NCI-H2081 (cell line): ENCODE measurements at places on chromosomes 12 and 14.

DNA sequence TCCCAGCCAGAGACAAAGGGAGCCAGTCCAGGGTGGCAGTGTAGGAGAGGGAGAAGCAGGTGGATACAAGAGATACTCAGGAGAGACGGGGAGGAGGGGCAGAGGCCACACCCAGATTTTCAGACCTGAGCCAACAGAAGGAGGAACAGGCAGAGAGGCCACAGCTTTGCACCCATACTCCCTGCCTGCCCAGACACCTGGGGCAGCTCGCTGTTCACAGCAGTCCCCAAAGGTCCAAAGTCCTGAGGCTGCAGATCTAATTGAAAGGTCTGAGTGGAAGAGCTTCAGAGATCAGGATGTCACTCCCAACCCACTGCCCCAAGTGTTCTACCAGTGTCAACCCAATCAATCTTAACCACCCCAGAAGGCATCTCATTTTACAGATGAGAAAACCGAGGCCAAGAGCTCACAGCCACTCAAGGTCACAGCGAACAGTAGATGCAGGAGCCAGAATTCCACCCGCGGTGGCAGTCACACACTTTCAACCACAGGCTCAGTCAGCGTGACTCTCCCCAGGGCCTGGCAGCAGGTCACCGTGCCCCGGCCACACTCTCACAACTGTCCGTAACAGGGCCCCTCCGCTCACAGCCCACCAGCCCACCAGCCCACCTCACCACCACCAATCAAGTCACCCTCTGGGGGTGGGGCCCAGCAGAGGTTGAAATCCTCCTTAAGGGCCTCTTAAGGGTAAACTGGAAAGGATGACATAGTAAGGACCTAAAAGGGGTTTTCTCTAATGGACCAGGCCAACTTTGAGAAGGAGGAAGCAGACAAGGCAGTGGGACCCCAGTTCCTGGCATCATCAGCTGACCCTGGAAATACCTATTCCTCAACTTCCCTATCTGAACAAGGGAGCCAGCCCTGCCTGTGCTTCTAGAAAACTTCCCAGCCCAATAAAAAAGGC lies 33.3 kb downstream of the ACTN1 start:
- no peak for DNase-seq

DNA sequence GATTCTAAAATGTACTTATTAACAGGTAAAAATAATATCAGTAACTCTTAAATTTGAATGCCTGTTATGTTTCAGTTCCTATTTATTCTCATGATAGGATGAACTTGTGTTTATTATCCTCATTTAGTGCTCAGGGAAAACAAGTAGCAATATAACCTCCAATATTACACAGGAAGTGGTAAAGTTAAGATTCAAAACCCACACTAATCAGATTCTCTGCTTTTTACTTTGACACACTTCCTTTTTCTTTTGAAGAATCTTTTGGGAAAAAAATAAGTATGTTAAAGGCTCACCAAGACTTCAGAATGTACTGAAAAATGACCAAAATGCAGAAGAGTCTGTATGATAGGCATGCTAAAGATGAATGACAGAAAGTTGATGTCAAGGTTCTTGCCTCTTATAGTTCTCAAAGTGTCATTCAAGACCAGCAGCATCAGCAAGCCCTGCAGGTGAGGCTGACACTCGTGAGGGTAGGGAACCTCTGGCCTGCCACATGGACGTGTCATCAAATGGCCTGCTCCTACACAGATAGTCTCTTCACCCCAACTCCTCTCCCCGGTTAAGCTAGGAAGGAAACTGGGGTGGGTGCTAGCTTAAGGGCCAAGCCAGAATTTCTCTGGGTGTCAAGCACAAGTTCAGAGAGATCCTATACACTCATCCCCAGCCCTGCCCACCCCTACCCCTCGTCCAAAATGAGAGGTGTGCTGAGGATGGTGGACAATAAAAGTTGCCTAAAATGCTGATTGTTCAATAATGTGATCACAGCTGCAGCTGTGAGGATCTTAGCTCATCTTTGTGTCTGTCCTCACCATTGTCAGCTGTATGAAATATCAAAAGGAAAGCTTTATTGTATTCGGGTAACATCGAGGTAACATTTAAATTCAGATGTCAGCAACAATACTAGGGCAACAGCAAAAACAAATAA lies 6.3 kb downstream of the TBPL2 start:
- no peak for DNase-seq

GRCh38 chr12:9276990-9277389 lies 68.8 kb upstream of the PZP start:
- no peak for DNase-seq

DNA sequence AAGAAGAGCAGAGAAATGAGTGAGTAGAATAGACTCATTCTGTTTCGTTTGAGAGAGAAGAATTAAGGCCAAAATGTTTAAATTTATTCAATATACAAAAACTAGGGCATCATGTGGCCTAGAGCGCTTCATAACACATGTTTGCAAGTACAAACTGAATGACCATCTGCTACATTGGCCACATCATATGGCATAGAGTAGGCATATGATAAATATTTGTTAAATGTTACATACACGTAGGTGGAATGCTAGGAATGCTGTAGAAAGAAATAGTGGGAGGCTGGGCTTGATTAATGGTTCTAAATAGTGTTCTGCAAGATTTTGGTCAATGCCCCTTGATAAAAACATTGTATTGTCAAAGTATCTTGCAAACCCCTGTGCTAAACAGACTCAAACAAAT lies 10.8 kb downstream of the MGP start:
- DNase-seq = no peak

GRCh38 chr14:104398656-104399055 lies 180.9 kb upstream of the C14orf180 start:
- no peak for DNase-seq

- no peak for DNase-seq
These were observed 2.1 kb upstream of the GPR132 start for GRCh38 chr14:105067140-105067968.

DNA sequence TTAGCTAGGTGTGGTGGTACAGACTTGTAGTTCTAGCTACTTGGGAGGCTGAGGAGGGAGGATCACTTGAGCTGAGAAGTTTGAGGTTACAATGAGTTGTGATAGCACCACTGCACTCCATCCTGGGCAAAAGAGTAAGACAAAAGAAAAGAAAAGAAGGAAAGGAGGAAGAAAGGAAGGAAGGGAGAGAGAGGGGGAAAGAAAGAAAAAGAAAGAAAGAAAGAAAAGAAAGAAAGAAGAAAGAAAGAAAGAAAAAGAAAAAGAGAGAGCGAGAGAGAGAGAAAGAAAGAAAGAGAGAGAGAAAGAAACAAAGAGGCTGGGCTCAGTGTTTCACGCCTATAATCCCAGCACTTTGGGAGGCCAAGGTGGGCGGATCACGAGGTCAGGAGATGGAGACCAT lies 10.3 kb upstream of the GNPTAB start:
- DNase-seq = no peak
